Posterior cingulate gyrus (tissue), 11 donors: ENCODE measurements at places on chromosomes 4 and X.
A peak's percentile ranks its signal among the peaks of the same experiment; 100 is the strongest.

GRCh38 chr4:187550256-187550950 lies 445.2 kb upstream of the ZFP42 start:
- DNase-seq: no peak

- no peak for DNase-seq
Observed at GRCh38 chr4:102828497-102828808, 1.1 kb upstream of the UBE2D3 start.

DNA sequence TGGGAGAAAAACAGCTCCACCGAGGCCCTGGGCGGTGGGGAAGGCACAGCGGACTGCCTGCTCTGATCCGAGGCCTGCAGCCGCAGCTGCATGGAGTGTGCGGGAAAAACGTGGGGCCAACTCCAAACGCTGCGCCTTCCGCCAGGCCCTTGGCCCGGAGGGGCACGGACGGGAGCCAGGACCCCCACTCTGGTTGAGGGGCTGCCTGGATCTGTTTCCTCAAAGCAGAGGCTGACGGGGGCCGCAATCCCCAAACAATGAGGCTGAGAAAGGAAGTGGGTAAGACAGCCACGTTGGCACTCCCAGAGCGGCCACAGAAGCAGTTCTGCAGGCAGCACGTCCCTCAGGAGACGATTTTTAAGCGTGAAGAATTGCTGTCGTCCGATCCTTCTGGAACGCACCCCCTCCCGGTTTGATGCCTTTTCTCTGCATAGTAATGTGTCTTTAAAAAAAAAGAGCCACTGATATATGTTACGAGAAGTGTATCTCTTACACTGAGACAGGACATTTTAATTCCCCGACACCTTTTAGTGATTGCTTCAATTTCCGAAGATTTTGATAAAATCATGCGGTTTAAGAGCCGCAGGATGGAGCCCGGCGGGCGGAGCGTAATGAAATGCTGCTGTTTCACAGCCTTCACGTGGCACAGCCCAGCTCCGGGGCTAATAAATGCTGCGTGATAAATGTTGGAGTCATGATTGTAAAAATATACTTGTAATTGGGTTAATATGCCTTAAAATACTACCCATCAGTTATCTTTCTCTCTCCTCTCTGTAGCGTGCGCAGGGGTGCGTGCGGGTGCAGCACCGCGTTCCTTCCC lies 85.7 kb downstream of the FAM53A start:
- DNase-seq: peak; percentile 20

DNA sequence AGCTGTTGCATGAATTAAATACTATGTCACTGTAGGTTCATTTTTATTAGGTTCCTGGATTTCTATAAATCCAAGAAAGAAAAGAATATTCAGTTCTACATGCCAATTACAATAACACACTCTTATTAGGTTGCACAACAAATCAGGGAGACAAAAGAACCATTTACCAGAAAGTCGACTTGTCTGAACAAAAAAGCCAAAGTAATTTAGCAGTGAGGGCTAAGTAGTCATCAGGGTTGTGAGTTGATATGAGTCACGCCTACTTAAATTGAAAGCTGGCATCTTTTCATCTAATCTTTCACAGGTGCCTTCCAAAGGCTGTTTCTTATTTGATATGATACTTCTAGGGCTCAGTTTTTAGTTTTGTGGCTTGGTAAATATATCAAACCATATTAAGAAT lies 25.4 kb upstream of the GNRHR start:
- no peak for DNase-seq

GRCh38 chrX:124346117-124346876 lies at the start of gene SH2D1A:
Gene SH2D1A, plus strand, starts transcription at chrX:124346563. Its CDS starts 80 bp downstream, at chrX:124346643.
- no peak for DNase-seq

GRCh38 chr4:107736037-107736436 lies 16.0 kb upstream of the PAPSS1 start:
- DNase-seq: no peak

GRCh38 chr4:176927664-176928063 lies 134.9 kb upstream of the VEGFC start:
- DNase-seq: no peak

DNA sequence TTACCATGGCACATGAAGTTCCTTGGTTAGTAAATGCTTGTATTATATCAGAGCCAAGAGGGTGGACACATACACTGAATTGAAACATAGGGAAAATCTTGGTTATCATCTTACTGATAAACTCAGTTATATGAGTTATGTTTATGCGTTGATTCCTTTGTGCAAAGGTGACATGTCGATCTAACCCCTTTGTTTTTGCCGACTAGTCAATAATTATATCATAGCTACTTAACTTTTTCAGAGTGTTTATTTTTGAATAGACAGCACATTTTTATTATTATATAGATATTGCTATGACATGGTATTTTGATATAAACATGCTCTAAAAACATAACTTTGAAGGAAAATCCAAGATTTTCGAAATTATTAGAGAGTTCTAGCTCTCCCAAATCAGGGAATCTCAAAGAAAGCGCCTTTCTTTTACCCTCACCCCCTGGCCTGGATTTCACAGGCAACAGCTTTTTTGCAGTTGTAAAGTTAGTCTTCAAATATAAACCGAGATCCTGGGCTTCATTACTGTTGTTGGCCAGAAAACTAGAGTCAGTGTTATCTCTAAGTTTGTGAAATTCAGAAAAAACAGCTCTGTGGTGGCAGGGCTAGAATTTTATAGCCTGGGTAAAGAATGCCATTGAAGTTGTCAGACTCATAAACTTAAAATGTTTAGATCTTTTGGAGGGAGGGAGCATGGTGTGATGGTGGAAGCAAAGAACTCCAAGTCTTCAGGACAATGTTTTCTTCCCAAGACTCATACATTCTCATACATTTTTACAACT lies 45.8 kb upstream of the PITX2 start:
- DNase-seq: no peak

GRCh38 chr4:15874671-15875070 lies 63.9 kb downstream of the FGFBP1 start:
- no peak for DNase-seq

GRCh38 chr4:37537484-37537883 lies 148.7 kb downstream of the RELL1 start:
- no peak for DNase-seq

DNA sequence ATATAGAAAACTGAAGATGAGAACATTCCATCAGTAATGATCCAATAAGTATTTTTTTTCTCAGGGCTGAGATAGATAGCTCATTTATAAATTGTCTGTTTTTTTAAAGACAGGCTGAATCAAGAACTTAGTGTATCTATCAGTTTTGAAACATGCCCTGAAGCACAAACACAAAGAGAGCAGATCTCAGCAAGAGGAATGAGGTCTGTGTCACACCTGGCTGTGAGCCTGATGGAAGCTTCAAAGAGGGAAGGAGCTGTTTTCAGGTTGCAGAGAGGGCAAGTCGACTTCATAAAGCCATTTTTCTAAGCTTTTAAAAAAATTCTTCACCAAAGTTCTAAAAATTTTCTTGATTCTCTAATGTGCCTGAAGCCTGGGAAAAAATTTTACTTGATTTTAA lies 434.9 kb downstream of the PDGFC start:
- DNase-seq: no peak

DNA sequence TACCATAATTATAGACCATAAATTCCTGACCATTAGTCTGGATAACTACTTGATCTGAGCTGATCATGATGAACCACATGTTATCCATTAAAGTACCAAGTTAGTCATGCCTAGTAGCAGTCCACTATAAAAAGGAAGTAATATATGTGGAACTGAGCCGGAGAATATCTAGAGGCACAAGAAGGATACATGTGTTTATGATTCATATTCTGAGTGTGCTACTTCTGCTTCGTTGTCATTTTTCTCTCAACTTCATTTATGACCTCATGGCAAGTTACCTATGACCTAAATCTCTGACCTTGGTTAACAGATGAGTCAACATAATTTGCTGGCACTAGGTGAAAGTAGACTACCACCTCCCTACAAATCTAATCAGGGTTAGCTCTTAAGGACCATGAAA lies 56.5 kb upstream of the ANKRD17 start:
- DNase-seq: no peak

DNA sequence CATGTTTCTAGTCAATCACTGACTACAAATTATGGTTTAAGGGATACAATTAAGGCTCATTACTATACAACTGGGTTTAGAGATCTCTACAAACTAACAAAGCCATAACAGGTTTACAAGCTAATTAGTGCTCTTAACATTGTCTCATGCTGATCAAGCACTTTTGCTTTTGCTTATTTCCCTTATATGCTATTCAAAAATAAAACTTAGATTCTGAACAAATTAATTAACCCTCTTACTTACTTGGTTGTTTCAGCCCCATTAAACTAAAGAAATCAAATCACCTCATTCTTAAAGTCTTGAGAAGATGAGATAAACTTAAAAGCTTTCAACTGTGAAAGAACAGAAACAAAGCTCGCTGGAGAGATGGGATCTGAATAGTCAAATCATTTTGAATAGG lies 2024.5 kb upstream of the ADGRL3 start:
- DNase-seq: no peak
